ENCODE measurements at places on chromosomes 2 and 18.

DNA sequence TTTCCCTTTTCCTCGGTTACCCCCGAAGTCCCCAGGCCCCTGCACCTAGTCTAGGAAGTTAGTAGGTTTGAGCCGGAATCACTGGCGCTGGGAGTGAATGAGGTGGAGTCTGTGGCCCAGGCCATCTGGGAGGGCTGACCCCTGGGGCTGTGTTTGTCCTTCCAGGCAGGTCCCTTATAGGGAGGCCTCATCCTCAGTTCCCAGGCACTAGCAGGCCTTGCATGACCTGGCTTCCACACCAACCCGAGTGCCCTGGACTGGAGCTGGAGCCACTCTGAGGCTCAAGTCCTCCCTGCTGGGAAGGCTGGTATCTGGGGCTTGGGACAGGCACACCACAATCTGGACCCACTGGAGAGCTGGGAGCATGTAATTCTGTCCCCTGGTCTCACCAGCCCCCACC is 111.0 kb downstream of the DYSF start:
- no peak for DNase-seq

- DNase-seq = no peak
These were observed 8.4 kb downstream of the L3MBTL4 start for GRCh38 chr18:6406075-6406909.

DNA sequence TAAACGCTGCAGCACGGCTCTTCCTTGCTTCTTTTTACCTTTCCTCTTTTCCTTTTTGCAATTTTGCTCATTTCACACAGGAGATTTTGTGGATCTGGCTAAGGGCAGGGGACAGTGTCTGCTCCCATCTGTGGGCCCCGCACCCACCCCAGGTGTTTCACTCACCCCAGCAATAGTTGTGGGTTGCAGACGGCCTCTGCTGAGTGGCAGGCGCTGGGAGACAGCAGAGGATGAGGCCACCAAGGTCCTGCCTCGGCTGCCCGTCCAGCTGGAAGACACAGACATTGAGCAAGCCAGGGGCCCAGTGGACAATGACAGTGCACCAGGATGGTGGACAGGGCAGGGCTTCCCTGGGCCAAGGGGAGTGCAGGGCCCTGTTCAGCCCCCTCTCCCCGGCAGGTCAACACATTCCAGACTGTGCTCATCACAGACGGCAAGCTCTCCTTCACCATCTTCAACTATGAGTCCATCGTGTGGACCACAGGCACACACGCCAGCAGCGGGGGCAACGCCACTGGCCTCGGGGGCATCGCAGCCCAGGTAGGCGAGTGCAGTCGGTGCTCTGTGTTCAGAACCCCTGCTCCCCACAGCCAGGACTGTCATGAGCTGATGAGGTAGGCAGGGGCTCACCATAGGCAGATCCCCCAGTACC is 35.0 kb downstream of the SNED1 start:
- peak; percentile 42 for DNase-seq

GRCh38 chr2:21367421-21367820 is 243.7 kb downstream of the TDRD15 start:
- DNase-seq = no peak

DNA sequence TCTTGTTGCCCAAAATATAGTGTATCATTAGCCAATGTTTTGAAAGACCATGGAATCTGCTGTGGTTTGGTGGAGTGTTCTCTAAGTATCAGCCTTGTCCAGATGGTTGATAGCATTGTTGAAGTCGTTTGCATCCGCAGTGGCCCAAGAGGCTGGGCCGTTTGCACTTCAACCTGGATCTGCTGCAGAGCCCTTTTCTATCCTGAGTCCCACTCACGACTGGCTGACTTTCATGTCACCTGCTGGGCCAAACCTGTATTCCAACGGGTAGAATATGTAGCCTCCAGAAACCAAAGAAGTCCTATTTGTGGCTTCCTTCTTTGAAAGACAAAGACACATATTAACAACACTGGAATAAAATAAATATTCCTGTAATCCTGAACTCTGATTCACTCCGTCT is 1154.1 kb downstream of the RPIA start:
- no peak for DNase-seq

DNA sequence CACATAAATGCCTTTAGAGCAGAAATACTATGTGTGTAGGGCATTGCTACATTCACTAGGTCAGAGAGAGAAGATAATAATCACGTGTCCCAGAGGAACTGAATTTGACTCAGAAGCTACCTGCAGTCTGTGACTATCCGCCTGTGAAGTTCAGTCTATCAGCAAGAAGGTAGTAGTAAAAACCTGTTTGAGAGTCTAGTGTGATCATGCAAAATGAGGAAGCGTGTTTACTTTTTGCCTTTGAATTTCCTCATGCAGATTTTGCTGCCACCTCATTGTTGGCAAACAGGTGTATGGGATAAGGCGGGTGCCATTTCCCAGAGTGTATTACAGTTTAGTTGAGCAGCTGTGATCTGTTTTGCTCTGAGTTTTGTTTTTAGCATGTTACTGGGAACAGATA is 403.9 kb upstream of the FANCL start:
- DNase-seq = no peak

GRCh38 chr2:113164215-113164929 is 9.4 kb upstream of the PSD4 start:
- DNase-seq = no peak

- no peak for DNase-seq
These were observed 159.0 kb upstream of the CCDC195 start for GRCh38 chr2:224875153-224875552.

DNA sequence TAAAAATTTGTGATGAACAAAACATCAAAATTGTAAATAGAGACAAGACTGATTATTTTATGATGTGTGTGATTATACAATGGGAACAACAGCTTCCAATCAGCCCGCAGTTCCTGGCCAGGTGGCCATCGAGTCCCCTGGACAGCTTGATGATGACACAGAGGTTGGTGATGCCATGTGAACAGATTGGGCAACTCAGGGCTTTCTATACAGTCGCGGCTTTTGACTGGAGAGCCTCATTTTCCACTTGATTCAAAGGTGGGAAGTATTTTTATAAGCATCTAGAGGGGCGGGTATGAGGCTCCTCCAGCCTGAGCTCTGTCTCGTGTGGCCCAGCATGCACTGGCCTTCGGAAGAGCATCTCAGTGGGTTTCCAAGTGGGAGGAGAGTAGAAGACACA is 14.9 kb upstream of the HPCAL1 start:
- no peak for DNase-seq

DNA sequence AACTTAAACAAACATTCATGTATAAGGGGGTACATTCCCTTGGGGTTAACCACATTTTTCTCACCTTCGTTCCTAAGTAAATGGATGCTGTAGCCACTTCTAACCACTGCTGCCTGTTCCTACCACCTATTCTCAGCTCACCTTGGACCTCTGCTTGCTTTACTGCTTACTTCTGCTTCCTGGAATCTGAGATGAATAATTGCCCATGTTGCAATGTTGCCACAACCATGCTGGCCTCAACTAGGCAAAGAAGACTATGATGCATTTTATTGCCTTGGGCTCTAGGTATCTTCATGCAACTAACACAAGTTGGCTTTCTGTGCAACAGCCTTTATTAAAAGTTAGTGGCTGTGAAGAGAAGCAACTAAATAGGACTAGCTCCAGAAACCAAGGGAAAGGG is 106.3 kb upstream of the TCF4 start:
- no peak for DNase-seq

DNA sequence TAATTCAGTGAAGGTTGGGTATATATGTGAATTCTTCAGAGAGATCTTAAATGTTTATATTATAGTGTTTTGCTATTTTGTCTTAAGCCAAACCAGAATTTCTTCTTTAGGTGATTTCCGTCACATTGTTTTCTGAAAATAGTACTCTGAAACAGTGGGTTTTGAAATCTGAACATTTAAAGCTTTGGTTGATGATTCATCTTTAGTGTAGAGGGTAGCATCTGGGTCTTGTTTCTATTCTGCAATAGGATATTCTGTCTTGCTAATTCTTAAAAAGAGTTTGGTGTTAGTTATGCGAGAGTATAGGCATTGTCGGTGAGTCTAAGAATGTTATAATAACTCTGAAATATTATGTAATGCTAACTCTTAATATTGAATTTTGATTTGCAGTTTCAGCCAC is 69.6 kb upstream of the FAM237A start:
- no peak for DNase-seq

- no peak for DNase-seq
These were observed 142.8 kb downstream of the NDUFA10 start for GRCh38 chr2:239882331-239882732.

DNA sequence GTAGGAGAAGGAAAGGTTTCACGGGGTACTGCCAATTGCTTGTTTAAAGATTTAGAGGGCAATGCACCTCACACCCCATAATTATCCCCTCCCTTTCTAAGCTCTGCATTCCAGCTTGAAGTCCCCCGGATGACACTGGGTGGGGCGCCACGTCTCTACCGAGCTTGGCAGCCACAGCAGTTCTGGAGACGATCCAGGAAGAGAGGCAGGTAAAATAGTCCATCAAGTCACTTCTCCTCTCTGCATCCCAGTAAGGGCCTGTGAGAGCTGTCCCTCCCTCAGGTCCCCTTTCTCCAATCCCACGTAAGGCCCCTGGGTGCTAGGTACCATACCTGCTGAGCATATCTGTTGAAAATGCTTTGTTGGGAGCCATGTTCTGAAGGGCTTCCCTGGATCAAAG is 65.7 kb downstream of the CAPN13 start:
- peak; percentile 29 for DNase-seq

- DNase-seq = no peak
These were observed 468.4 kb downstream of the MBD2 start for GRCh38 chr18:53755914-53756609.

DNA sequence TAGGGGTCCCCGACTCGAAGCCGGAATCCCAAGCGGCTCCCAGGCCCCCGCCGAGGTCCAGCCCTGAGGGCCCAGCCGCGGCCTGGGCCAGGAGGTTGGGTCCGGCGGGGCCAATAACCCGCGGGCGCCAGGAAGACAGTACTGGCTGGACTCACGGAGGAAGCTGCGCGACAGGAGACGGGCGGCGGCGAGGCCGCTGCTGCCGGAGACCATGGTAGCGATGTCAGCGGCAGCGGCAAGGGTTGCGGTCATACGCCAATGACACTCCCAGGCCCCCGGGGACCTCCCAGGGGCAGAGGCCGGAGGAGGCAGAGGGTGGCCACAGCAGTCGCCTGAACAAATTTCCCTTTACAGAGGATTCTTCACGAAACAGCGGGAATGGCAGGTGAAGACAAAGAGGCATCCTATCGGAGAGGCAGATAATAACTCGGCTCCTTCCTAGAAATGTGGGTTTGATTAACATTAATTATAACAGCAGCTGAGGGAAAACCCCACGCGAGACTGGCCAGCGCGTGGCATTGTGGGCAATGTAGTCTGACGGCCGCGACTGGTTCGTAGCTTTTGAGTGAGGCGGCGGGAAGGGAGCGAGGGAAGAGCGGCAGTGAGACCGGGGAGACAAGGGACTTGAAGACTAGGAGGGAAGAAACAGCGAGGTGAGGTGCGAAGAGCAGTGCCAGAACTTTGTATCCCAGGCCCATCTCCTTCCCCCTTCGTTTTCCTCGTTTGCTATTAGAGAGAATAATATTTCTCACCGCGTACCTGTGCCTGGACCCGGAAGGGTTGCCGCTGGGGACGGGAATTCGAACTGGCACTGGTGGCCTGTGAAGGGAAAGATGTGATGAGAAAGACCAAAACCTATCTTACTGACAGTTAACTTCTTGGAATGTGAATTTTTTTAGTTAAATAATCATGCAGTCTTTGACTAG is at the start of gene SUCLG1:
Gene SUCLG1 (minus strand): TSS at position 263 of the 926 bp plus-strand sequence. CDS start 11 bp downstream, at position 252.
- DNase-seq = peak; percentile 90

- DNase-seq = no peak
These were observed 1.3 kb upstream of the CEP68 start for GRCh38 chr2:65054749-65055421.

GRCh38 chr2:159988412-159988970 is 73.9 kb downstream of the PLA2R1 start:
- no peak for DNase-seq

Data from sigmoid colon (tissue), 7 donors.